ENCODE measurements at places on chromosomes 12 and 14.

GRCh38 chr12:51403681-51404136 lies 12.5 kb upstream of the GALNT6 start:
- DNase-seq = no peak

- DNase-seq = no peak
These were observed 45.6 kb downstream of the TRMT5 start for GRCh38 chr14:60935319-60935718.

GRCh38 chr12:27785882-27786570 lies 6.0 kb upstream of the MANSC4 start:
- no peak for DNase-seq

DNA sequence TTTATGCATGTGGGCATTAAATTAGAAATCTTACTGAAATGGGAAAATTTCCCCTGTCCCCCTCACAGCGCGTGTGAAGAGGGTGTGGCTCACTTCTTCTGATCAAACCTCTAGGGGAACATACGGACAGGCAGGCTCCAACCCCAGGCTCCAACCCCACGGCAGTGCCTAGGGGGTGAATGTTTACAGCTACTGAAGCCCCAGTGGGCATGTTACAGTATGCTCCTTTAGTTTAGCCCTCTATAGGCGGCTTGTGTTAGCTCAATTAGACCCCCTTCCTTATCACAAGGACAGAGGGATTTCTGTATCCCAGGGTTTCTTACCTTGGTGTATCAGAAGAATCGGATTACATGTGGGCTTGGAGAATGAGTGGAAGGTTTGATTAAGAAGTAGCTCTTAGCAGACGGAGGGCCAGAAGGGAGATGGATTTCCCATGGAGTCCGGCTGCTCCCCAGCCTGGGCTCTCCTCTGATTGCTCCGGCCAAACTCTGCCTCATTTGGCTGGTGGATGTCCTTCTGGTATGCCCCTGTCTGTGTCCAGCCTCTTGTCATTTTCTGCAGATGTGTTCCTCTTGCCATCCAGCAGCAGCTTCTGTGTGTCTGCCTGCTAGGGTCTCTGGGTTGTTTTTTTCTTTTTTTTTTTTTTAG lies 223.7 kb downstream of the TMTC2 start:
- DNase-seq = no peak

- DNase-seq = no peak
These were observed 22.5 kb downstream of the PAPLN start for GRCh38 chr14:73259837-73260236.

Data from activated naive CD4-positive, alpha-beta T cell (primary cell).